ENCODE measurements at places on chromosomes 2 and 18.
A peak's percentile ranks its signal among the peaks of the same experiment; 100 is the strongest.

- peak; percentile 64 for DNase-seq
Measured at GRCh38 chr2:164896634-164897355, 55.2 kb upstream of the COBLL1 start.

DNA sequence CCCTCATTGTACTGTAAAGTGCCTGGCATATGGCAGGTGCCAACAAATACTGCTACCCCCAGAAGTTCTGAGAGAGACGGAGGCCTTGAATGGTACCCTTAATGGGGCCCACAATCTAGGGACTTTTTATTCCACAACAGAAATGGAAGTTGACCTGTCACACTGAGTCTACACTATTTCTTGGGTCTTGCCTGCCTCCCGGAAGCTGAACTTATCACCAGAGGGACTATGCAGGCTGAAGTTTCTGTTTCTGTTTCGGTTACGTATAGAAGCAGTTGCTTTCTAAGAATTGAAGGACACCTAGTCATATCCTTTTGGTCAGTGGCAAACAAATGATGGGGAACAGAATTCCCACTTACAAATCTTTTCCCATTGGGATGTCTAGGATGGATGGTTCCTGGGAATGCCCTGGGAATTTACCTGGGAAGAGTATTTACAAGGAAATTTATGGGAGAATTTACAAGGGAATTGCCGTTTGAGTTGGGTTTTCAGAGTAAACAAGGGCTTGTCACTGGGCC, 74.2 kb downstream of the HS1BP3 start:
- DNase-seq: peak; percentile 85

DNA sequence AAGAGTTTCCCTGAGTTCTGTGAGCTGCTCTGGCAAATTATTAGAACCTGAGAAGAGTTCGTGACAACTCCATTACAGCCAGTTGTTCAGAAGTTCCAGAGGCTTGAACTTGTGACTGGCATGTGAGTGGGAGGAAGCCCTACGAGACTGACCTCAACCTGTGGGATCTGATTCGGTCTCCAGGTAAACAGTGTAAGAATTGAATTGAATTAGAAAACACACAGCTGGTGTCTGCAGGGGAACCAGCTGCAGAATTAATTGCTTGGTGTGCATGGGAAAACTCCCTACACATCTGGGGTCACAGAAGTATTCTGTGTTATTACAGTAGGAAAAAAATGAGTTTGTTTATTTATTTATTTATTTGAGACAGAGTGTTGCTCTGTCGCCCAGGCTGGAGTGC, 14.0 kb upstream of the ITSN2 start:
- no peak for DNase-seq

DNA sequence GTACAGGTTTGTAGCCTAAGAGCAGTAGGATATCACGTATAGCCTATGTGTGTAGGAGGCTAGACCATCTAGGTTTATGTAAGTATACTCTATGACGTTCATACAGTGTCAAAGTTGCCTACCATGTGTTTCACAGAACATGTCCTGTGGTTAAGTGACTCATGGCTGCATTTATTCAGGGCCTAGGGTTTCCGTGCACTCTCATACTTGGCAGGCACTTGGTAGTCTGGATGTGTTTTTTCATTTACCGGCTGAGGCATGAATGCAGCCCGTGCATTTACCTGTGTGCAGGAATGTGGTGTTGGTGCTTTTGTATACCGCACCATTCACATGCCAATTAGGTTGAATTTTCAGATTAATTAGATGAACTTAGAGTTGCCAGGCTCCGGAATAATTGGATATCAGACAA, 43.4 kb downstream of the MYL12B start:
- DNase-seq: peak; percentile 85

DNA sequence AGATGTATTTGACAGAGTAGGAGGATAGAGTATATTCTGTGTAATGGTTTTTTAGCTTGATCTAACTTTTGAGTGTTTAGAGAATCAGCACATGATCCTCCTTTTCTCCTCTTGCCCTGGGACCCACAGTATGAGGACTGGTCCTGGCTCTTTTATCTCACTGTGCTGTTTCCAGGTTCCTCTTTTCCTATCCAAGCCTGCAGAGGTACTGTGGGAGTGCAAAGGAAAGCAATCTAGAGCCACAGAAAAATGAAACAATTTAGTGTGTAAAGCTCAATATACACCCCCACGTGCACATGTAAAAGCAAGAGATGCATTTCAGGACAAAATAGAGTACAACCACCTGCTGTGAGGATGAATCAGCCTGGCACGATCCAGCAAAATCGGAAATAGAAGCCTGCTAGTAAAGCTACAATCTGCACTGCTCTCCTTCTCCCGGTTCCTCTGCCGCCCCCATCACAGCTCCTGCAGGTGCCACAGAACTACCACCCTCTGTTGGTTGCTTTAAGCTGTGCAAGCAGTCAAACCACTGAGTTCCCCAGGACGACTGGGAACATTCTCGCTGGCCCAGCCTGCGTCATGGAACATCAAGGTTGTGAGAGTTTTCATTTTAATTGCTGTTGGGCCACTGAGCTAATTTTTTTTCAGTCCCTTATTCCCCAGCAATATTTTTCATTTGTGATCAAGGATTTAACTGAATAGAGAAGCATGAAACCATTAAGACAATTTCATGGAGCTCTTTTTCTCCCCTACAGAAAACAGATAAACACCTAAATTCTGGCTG, 47.8 kb upstream of the MAPRE3 start:
- DNase-seq: peak; percentile 72

- peak; percentile 89 for DNase-seq
Measured at GRCh38 chr2:160407393-160408172, 86.0 kb downstream of the RBMS1 start.
